ENCODE measurements at places on chromosomes 4 and X.
A peak's percentile ranks its signal among the peaks of the same experiment; 100 is the strongest.

- no peak for DNase-seq
Observed at GRCh38 chr4:60721685-60722084, 478.4 kb upstream of the ADGRL3 start.

- no peak for DNase-seq
Observed at GRCh38 chrX:148192547-148192946, 211.4 kb downstream of the FMR1NB start.

DNA sequence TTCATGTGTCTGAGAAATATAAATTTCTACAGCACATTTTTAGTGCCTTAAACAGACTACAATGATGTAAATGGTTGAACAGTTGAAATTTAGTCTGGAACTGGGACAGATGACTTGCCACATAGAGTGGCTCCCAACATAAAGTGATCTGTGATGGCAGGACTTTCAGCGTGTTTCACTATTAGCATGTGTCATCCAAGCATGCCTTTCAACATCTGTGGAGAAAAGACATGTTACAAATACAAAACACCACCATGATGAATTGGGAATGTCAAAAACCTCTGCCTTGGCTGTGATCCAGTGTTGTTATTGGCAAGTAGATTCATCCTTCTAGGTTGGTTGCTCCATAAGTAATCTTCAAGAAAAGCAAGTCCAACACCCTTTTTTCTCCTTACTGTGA lies 348.7 kb downstream of the MAPK10 start:
- peak; percentile 64 for DNase-seq

DNA sequence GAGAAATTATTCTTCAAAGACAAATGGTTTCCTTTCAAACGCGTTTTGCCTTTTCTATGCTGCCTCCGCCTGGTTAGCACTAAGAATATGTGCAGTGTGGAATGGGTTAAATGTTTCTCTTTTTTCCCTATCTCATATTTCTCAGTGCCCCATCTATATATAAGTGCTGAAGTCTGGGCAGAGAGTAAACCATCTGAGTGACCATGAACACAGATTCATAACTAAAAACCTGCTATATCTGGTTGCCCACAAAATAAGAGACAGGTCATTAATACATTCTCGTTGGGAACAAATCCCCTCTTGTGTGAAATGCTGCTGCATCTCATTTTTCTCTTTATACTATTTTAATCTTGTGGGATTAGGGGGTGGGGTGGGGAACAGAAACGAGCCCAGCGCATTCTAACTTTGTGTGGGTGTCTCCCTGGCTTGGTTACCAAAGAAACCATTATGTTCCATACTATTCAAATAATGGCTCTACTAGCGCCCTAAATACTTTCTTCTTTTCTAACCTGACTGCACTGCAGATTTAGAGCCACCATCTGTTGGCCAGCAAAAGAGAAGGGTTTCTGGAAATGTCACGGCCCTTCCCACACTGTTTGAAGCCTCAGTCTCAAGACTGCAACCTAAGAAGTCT lies 42.2 kb upstream of the PTCHD1 start:
- no peak for DNase-seq

GRCh38 chrX:10239611-10240064 lies 82.9 kb downstream of the CLCN4 start:
- peak; percentile 6 for DNase-seq

DNA sequence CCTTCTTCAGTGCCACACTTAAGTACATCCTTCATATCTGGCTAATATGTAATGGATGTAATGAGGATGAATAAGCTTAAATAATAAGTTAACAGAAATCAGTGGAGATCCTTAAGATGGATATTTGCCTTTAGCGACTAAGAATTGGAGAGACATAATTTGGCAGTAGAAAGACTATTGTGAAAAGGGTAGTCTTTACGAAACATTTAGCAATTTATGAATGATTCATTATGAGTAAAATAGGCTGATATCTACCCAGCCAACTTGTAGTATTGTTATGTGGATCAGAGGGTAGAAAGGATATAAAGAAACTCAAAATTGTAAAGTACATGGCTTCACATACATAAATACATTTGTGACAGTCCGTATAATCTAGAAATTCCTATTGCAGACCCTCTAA lies 2371.8 kb downstream of the PCDH7 start:
- DNase-seq: no peak

DNA sequence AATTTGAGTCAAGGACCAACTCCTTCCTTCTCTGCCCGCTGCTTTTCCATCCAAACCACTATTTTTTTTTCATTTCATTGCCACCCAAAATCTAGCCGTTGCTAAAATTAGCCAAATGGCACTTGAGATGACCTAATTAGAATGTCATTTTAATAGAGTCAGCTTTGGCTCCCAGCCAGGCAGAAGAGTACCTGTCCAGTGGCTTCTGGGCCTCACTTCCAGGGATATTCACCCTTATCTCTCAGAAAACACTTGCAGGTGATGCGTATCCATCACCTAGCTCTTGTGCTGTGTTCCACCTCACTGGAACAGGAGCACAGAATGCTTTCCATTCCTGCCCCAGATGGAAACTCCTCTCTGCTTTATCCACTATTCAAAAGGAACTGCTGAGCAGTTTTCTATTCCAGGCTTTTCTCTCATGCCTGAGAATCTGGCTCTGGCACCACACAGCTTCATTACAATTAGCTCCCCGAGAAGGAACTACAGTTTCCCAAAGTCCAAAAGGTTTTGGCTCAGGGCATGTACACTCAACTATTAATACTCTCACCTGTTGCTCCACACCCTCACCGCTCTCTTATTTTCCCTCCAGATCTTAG lies 18.5 kb downstream of the MAGEA9B start:
- no peak for DNase-seq

- DNase-seq: no peak
Observed at GRCh38 chr4:118326585-118326984, 26.2 kb downstream of the PRSS12 start.

DNA sequence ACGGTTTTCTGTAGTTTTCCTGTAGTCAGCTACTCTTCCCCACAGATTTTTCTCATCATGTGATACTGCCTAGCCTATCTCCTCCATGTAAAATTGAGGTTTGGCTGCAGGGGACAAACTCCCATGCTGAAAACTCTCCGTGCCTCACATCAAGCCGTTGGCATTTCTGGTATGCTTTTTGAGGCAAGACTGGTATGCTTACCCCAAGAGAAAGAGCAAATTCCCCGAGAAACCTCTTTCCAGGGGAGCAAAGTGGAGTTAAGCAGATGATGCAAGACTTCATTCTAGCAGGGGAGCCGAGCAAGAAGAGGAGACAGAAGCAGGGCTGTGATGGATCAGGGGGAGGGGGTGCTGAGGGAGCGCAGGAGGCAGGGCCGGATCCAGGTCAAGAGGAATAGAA lies 4.8 kb downstream of the SOWAHD start:
- DNase-seq: no peak
